Left hindlimb (tissue), 1 donor: ENCODE measurements at places on chromosomes 6 and 20.

GRCh38 chr6:142013875-142014495 is 118.7 kb upstream of the GJE1 start:
- DNase-seq: no peak

- DNase-seq: peak; percentile 28
Measured at GRCh38 chr6:43773980-43774775, 4.2 kb downstream of the VEGFA start.

DNA sequence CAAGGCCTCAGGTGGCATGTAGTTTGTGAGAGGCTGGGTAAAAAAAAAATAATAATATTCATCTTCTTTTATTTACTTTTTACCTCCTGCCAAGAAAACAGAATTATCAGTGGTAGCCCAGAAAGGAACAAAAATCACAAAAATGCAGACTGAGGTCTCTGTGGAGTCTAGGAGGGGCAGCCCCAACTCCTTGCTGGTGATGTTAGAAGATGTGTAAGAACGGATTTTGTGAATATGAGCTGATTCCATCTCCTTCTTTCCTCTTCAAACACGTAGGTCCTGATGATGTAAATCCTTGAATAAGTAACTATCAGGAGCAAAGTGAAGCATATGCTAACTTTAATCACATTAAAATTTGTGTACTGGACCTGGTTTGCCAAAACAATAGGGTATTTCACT is 226.8 kb downstream of the EYA4 start:
- no peak for DNase-seq

- no peak for DNase-seq
Measured at GRCh38 chr6:128491100-128491581, 29.3 kb downstream of the PTPRK start.

DNA sequence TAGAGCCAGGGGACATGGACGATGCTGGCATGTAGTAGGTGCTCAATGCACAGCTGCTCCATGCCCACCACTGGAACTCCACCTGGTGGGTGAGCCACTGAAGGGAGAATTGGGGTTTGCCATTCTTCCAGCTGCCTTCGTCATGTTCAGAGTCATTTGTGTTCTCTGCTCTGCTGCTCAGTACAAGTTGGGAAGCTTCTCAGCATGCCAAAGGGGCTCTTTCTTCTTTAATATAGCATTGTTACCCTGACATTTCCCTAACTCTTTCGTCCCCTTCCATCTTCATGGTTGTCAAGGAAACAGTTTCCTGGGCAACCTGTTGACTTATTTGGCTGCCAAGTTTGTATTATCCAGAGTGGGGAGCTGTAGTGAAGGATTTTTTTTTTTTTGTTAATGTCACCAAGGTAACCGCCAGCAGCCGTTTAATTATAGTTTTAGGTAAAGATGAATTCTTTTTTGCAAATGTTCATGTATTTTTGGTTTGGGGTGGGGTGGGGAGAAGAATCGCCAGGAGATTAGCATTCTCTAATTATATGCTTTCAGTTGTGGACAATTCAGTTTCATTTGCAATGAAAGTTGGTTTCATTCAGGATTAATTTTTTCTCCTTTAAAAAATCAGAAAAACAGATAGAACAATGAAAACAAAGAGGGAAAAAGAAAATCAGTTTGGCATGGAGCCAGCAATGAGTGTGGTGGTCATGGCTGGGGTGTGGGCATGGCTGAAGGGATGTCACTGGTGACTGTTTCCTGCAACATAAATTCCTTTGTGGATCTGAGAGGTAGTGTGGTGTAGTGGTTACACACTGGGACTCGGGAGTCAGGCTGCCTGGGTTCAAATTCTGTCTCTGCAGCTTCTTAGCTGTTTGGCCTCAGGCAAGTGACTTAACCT is 73.0 kb upstream of the KCNG1 start:
- no peak for DNase-seq

- DNase-seq: no peak
Measured at GRCh38 chr6:15207923-15208322, 37.9 kb upstream of the JARID2 start.

DNA sequence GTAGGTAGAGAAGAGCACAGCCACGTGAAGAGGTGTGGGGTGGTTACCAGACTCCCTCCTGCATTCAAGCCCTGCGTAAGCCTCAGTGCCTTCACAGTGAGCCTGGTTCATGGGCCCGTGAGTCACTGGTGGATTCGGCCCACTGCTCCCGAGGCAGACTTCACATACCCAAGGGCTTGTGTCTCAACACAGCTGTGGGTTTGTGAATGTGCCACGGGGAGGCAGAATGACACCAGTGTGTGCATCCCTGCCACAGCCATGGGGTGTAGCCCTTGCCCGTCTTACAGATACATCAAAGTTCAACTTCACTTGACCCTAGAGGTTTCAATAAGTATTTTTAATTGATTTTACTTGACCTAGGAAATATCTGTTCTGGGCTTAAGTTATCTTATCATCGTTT is 108.5 kb downstream of the MAP3K4 start:
- no peak for DNase-seq

DNA sequence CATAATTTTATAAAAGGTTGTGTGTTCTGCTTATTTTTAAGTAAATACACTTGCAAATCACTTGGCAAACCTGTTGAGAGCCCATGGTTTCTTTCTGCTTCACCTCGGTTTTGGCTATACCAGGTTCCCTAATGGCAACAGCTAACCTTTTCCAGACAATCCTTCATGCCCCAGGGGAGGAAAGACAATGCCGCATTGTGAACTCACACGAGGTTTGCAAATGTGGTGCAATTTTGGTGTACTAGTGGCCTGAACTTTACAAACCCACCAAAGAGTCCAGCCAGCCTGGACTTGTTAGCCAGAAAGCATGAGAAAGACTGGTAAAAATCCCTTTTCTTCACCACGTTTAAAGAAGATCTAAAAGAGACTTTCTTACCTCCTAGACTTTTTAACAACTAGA is 84.8 kb upstream of the SOX4 start:
- no peak for DNase-seq

- no peak for DNase-seq
Measured at GRCh38 chr20:57653910-57654309, 33.7 kb upstream of the ZBP1 start.

- no peak for DNase-seq
Measured at GRCh38 chr20:11702721-11703518, 214.8 kb upstream of the BTBD3 start.

DNA sequence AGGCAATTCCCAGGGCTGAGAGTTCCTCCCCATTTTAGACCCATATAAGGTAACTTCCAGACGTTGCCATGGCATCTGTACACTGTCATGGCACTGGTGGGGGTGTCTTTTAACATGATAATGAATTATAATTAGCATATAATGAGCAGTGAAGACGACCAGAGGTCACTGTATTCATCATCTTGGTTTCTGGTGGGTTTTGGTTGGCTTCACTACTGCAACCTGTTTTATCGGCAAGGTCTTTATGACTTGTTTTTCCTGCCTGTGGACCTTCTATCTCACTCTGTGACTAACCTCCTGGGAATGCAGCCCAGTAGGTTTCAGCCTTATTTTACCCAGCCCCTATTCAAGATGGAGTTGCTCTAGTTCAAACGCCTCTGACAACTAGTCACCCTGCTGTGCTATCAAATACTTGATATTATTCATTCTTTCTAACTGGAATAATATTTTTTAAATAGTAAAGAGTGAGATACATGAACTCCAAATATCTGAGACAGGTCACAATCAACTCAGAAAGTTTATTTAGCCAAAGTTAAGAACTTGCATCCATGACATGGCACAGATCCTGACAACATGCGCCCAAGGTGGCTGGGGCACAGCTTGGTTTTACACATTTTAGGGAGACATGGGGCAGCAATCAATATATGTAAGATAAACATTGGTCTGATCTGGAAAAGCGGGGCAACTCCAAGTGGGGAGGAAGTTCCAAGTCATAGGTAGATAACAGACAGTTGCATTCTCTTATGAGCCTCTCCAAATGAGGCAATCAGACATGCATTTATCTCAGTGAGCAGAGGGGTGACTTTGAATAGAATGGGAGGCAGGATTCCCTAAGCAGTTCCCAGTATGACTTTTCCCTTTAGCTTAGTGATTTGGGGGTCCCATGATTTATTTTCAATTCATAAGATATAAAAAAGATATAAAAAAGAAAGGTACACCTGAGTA is 1.2 kb upstream of the UFL1 start:
- DNase-seq: no peak

DNA sequence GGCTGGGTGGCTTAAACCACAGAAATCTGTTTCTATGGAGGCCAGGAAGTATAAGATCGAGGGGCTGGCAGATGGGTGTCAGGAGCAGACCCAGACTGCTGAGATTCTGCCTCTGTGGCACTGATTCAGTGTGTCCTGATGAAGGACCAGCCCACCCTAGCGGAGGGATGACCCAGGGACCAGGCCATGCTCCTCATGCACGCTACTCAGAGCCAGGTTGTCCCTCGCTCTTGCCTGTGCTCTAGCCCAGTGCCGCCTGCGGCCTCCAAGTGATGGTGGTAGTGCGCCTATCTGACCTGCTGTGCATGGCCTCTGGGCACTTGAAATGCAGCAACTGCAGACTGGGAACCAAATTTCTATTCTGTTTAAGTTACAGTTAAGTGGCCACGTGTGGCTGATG is 13.1 kb upstream of the APMAP start:
- peak; percentile 10 for DNase-seq

GRCh38 chr6:130725551-130725950 is 101.7 kb upstream of the SMLR1 start:
- DNase-seq: no peak

DNA sequence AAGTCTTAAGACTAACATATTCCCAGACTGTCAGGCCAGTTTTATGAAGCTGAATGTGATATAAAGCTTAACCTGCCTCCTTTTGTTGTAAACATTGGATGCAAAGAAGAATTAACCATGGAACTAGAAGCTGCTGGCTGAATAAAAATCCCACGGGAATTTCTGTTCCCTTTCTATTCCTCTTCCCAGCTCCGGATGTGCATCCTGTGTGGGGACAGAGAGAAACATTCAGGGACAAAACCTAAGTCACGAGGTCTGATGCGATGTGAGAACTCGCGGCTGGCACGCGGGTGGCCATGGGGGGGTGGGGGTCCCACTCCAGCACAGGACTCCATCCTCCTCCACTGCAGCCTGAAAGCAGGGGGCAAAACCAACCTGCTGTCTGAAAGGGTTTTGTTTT is 32.2 kb downstream of the RAMACL start:
- no peak for DNase-seq

DNA sequence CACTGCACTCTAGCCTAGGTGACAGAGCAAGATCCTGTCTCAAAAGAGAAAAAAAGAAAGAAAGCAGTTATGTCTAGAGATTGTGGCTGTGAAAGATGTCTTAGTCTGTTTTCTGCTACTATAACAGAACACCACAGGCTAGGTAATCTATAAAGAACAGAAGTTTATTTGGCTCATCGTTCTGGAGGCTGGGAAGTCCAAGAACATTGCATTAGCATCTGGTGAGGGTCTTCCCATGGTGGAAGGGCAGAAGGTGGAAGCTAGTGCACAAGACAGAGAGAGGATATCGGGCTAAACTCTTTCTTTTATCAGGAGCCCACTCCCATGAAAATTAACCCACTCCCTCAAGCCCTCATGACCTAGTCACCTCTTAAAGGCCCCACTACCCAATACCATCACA is 16.2 kb upstream of the RALY start:
- no peak for DNase-seq

DNA sequence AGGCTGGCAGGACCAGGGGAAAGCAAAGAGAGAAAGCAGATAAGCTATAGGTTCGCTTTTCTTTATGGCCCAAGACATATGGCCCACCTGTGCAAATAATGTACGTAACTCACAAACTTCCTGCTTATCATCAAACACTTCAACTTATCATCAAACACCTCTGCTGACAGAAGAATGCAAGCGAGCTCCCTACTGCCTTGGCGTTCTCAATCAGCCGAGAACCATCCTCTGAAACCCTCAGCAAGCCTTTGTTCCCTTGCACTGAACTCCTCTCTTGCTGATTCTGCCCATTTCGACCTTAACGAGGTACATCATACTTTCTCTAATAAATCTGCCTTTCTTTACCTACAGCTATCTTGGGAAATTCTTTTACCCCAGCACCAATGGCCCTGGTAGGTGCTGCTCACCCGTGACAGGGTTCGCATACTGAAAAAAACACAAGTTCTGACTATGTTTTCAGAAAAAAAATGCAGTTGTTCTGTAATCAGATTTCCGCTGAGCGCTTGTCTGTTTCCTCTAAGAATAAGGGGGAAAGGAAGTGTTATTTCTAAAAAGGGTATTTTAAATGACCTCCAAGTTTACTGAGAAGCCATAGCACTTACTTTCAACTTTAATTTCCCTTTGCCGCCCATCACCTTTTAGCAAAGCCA is 28.3 kb downstream of the SERPINB6 start:
- DNase-seq: no peak

DNA sequence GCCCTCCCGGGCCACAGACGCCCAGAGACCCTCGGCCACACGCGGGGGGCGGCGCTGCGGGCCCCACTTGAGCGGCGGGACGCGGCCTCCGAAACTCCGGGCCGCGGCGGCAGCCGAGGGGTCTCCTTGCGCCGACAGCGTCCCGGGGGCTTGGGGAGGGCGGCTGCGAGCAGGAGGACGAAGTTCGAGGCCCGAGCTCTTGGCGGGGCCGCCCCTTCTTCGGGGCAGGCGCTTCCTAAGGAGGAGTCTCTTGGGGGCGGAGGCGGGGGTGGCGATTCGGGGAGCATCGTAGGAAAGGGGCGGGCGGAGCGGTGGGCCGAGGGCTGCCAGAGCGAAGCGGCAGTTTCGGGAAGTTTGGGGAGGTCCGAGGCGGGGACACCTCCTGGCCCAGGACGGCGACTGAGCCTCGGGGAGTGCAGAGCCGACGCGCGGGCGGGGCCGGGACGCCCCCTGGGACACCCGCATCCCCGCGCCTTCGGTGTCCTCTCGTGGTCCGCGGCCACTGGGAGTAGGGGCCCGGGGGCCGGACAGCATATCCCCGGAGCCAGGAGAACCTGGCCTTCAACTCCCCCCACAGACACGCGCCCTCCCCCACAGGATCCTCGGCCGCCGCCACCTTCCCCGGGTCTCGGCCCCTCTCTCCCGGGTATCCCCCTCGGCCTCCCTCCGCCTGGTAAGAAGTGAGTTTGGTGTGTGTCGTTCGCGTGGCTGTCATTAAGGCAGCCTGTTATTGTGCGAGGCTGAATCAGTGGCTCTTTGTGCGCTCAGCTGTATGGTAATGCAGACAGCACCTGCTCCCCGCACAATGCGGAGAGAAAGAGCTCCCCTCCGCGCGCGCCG is 613 bp upstream of the DLL1 start:
- DNase-seq: no peak

GRCh38 chr6:28985462-28986164 is 19.5 kb downstream of the ZNF311 start:
- DNase-seq: peak; percentile 94

DNA sequence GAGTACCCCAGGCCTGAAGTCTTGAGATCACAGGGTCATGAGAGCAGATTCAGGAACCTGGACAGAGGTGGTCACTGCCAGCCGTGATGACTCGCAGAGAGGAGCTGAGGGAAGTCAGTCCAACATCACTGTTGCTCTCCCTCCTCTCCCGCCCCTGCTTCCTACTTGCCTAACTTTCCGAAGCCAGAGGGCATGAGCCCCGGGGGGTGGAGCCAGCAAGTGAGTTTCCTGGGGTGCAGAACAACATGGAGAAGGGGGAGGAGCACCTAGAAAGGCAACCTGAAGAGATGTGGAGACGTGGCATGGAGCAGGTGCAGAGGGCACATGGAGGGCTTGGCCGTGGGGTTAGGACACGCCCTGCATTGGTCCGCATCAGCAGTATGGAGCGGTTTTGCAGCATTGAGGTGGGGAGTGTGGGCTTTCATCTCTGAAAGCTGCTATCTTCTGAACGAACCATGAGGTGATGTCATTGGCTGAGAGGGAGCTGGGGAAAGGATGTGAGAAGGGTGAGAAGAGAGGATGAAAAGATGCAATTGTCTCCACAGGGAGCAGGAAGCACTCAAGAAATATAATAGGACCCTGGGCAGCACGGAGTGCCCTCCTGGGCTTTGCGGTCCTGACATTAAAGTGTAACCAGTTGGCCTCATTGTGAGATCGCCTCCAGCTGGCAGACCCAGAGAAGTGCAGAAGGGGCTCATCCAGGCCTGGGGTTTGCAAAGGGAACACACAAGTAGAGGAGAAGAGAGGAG is 25.0 kb downstream of the GDAP1L1 start:
- no peak for DNase-seq
